Stimulated activated effector memory CD8-positive, alpha-beta T cell treated with anti-CD3 and anti-CD28 coated beads, Interleukin-12 subunit alpha, Interleukin-12 subunit beta, amount 100 ng/mL, for 72 hours (primary cell): ENCODE measurements at places on chromosomes 7 and 10.

GRCh38 chr10:15122477-15123030 lies 25.4 kb downstream of the RPP38 start:
- DNase-seq = no peak

DNA sequence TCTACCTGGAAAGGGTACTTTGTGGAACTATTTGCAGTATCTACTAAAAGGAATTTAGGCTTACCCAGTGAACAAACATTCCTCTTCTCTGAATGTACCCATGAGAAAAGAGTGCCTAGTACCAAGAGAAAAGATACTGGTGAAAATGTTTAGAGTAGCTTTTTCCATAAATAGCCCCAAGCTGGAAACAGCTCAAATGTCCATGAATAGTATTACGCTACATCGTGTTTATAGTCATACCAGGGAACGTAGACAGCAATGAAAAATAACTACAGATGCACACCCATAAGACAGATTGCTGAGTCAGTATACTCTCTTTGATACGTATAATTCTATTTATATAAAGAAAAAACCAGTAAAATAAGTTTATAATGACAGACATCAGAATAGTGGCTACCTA lies 285.9 kb downstream of the KLF6 start:
- no peak for DNase-seq

GRCh38 chr7:94252971-94253370 lies 141.7 kb upstream of the COL1A2 start:
- no peak for DNase-seq

GRCh38 chr10:21506351-21506750 lies 19.1 kb downstream of the SKIDA1 start:
- no peak for DNase-seq

DNA sequence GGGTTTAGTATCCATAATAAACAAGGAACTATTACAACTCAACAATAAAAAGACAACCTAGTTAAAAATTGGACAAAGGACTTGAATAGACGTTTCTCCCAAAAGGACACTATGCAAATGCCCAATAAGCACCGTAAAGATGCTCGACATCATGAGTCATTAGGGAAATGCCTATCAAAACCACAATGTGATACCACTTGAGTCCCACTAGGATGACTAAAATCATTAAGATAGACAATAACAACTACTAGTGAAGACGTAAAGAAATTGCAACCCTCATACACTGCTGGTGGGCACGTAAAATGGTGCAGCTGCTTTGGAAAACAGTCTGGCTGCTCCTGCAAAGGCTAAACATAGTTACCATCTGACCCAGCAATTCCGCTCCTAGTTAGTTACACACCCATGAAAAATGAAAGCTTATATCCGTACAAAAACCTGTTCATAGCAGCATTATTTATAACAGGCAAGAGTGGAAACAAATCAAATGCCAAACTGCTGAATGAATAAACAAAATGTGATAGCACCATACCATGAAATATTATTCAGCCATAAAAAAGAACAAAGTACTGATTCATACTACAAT lies 17.3 kb downstream of the CCDC3 start:
- DNase-seq = no peak

DNA sequence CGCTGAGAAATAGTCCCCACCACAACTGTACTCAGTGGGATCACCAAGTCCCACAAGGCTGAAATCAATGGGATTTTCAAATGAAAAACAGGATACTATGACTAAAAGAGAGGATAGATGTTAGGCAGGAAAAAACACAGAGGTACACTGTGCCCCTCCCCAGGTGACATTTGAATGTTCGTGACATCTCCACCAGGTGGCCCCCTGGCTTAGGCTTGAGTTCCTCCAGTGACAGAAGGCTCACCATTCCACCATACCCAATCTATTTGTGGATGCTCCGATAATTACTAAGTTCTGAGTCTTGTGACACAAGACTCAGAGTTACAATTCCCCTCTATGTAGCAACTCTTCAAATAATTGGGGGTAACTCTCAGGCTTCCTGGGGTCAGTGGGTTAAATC lies 77.5 kb upstream of the KCNMA1 start:
- peak; percentile 47 for DNase-seq

DNA sequence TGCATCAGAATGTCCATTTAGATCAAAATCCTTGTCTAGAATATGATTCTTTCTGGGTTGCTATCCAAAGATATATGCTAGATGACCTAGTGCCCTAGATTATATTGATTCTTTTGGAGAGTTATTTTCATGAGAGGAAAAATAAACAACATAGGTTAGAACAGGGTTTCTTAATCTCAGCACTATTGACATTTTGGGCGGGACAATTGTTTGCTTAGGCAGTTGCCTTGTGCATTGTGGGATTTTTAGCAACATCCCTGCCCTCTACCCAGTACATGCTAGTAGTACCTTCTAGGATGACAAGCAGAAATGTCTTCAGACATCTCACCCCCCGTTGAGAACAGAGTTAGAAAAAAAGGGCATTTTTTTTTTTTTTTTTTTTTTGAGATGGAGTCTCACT lies 25.1 kb upstream of the LAMB1 start:
- DNase-seq = no peak

- no peak for DNase-seq
Measured at GRCh38 chr7:37901236-37901827, 15.3 kb downstream of the SFRP4 start.

- peak; percentile 20 for DNase-seq
Measured at GRCh38 chr10:122490786-122491680, 29.7 kb downstream of the HTRA1 start.

GRCh38 chr7:74038194-74038961 lies 10.4 kb downstream of the ELN start:
- DNase-seq = no peak

DNA sequence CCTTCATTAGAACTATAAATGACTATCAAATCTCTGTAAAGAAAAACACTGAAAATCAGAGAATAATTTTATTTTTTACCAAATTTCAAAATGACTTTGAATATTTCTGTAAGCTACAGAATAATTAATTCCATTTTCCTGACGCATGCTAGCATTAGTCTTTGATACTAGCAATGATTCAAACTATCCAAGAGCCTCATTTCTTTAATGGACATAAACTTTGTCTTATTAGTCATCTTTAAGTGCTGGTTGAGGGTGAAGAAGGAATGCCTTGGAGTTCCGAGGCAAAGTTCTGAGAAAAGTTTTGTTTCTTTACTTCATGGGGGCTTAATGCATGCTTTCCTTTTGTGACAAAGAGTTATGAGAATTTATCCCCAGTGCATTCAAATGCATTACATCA lies 137.3 kb downstream of the AGMO start:
- no peak for DNase-seq
